Hematopoietic multipotent progenitor cell treated with erythropoietin and hydrocortisone succinate and interleukin-3 and kit ligand, for 17 days (in vitro differentiated cells): ENCODE measurements at places on chromosomes 13 and 19.

GRCh38 chr13:98305670-98306069, 128.6 kb upstream of the RNF113B start:
- no peak for DNase-seq

DNA sequence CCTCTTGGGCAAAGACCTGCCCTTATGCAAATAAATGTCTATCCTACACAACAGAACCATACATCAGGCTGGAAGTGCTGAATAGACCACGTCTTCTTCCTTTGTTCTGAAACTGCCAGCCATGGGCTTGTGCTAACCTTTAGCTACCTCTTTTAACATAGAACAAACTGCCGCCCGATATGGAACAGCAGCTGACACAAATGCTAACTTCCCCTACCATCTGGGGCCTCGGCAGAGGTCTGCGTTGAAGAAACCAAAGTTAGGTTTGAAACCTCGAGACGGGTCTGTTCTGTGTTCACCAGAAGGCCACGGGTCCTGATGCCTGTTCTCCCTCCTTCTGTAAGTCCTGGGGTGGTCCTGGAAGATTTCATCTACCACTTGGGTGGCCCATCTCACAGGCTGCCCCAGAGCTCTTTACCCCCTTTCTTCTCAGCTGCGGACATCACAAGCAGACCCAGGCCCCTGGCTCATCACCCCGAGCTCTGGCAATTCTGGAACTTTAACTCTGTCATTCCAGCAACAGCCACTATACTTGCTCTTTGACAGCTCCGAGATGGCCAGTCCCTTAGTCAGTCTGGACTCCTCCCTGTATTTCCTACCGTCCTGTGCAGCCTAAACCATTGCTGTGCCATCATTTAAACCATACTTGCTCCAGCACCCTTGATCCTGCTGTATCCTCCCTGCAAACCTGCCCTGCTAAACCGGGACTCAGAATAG, 146.7 kb downstream of the USP12 start:
- DNase-seq, result no peak

DNA sequence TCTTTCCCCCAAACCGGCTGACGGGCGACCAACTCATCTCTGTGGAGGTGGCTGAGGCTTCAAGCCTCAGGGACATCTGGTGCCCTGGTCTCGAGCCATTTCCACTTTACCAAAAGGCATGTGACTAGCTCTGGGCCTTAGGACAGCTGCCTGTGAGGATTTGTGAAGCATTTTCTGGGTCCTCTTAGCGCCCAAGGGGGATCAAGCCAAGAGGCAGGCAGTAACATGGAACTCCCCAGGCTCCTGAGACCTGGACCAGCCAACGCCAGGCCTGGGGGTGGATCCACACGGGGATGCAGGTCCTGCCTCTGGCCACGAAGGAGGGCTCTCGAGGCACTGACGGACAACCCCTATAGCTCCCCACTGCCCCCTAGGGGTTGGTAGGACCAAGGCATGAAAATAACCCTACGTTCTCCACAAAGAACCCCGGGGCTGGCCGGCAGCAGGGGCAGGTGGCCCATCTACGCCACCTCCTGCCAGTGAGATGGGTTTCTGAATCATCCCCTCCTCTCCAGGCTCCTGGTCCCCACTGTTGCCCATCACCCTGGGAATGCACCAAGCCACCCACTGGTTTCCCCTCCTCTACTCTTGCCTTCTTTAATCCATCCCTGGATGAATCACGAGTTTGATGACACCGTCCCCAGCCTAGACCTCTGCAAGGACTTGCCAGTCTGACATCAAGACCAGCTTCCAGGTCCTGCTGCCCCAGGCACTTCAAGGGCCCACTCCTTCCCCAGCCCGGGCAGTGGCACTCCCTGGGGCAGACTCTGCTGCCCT, 7.0 kb upstream of the MYDGF start:
- DNase-seq, result peak; percentile 23

DNA sequence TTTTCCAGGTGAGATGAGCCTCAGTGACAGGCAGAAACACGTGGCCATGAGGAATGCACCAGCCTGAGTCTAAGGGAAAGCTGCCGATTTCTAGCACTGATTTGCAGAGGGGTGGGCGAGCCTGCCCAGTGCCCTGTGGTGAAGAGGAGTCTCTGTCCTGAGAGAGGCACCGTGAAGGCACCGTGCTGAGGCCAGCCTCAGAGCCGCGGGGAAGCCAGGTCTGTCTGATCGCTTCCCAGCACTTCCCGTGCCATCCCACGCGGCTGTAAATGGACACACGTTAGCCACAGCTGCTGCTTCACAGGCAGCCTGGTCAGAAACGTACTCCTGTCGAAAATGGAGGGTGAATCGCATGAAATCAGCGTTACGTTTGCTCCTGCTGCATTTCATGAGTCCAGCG, 79.8 kb downstream of the ATP11A start:
- DNase-seq, result no peak

DNA sequence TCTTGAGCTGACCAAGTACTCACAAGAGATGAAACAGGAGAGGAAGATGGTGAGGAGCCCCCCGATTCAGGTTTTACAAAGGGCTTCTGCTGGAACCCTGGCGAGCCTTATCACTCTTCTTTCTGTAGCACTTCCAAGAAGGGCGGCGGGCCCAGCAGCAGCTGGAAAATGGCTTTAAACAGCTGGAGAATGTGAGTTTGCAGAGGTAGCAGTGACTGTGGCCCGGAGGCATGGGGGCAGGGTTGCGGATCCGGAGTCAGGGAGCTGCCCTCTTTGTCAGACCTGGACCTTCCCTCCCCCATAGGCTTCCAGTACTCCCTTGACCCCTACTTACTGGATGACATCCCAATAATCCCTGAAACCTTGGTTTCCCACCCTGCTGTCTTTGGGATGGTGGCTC, 3.6 kb downstream of the TRIP10 start:
- DNase-seq, result no peak

GRCh38 chr13:112362021-112362420, 14.1 kb upstream of the SPACA7 start:
- DNase-seq, result no peak

GRCh38 chr13:43760257-43760656, 26.5 kb downstream of the ENOX1 start:
- no peak for DNase-seq

DNA sequence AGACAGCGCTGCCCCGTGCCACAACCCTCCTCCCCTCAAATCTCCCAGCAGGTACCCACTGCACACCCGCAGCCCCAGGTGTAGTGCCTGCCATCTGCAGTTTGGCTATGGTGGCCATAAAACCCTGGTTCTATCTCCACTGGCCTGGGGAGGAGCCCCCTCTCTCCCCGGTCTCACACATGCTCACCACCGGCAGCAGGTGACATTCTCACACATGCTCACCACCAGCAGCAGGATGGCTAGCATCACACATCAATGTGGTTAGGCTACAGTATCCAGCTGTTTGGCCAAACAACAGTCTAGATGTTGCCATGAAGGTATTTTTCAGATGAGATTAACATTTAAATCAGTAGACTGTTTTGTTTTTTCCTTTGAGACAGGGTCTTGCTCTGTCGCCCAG, 31.1 kb downstream of the ELL start:
- DNase-seq, result no peak

DNA sequence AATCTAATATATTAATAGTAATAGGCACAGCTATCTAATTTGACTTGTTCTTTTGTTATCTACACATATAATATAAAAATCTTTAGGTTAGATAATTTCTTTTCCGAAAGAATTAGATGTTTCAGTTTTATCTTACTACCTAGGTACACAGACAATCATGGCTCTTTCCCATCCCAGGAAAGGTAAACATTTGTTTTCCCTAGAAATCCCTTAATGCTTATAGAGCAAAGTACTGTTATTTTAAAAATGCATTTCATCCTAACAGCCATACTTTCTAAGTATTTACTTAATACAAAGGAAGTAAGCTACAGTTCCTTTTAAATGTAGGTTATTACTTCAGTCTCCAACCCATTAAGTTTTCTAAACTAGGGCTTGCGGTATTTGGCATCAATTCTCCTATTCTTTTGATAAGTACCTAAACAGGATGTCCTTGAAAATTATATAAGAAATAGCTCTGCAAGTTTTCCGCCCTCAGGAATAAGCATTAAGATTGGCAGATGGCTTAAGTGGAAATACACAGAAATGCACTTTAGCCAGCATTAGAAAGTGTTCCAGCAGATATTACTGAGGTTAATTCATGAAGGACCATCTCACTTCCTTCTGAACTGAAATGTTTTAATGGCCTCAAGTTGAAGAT, 616.2 kb upstream of the SPRY2 start:
- no peak for DNase-seq

DNA sequence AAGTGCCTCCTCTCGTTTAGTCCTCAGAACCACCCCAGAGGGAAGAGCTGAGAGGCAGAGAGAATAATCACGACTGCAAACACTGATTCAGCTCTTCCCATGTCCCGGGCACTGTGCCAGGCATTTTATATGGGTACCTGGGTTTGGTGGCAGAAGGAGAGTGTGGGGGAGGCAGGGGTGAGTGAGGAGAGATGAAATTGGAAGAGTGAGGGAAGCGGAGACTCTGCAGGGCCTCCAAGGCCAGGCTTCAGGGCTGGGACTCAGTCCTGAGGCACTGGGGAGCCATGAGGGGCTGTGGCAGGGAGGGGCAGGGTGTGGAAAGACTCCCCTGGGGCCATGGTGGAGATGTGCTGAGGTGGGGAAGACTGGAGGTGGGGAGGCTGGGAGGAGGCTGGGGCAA, 8.7 kb downstream of the SYNGR4 start:
- no peak for DNase-seq

DNA sequence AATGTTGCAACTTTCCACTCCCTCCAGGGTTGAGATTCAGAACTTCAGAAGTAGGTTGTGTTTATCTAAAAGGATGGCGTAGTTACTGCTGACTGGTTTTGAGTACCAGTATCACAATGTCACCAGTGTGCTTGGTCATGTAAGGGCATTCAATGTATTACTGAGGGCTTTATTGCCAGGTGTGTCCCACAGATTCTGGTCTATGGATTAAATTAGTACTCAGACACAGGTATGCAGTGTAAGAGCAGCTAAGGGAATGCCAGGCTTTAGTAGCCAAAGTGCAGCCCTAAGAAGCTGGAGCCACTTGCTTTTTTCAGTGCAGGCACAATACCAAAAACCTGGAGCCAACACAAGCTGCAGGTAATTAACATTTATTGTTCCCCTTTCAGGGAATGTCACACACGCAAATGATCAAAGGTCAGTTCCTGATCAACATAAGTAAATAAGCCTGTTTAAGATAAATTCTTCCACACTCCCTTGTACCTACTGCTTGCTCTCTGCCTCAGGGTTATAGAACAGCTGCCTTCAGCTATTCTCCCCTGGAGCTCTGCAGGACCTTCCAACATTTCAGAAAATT, 130.1 kb upstream of the ZNF91 start:
- DNase-seq, result no peak

DNA sequence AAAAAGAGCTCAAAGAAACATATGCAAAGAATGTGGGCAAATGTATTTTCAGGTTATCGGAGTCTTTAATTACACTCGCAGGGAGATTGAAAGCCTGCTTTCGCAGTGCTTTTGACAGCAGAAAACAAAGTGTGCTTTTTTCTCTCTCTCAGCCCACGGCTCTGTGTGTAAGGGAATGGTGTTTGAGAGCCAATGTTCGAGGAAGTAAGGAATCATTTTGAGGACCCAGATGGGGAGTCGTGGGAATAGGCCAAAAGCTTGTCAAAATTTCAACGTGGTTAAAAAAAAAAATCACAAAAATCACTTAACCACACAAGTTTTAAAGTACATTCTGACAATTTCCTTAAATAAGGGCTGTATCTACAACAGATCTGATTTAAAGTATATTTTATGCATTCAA, 197.1 kb upstream of the IRS2 start:
- DNase-seq, result no peak

GRCh38 chr19:45331411-45331810, 8.7 kb upstream of the CKM start:
- DNase-seq, result no peak

GRCh38 chr19:29690842-29691241, 24.2 kb downstream of the C19orf12 start:
- peak; percentile 33 for DNase-seq

DNA sequence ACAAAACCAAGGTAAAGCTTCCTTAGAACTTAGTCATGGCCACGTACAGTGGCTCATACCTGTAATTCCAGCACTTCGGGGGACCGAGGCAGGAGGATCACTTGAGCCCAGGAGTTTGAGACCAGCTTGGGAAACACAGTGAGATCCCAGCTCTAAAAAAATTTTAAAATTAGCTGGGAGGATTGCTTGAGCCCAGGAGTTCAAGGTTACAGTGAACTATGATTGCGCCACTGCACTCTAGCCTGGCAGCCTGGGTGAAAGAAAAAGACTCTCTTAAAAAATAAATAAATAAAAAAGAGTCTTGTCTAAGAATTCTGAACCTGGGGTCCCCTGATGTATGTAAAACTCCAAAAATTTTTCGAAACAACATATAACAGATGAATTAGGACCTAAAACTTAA, 34.9 kb downstream of the N4BP2L2 start:
- no peak for DNase-seq

DNA sequence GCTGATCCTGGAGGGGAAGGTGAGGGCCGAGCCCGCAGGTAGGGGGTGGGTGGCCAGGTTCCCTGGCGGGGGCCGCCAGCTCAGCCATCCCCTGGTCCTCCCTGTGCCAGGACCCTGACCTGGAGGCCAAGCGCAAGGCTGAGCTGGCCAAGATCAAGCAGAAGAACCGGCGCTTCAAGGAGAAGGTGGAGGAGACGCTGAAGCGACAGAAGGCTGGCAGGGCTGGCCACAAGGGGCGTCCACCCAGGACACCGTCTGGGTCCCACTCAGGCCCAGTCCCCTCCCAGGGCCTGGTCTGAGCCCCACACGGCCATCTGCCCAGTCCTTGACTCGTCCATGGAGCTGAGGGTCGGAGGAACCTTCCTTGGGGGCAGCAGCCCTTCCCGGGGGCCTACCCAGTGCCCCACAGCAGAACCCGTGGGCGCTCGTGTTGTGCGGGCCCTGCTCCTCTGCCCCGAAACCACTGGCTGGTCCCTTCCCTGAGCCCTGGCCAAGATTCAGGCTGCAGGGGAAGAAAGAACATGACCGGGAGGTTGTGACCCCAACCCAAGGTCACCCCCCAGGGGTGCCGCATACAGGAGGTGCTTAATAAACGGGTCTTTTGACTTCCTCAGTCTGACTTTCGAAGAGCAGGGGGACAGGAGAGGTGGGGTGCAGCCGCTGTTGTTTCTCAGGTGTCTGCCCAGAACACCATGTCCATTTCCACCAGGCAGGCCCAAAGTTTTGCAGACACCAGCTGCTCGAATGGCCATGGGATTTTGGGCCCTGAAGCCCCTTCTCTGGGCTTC, 8.7 kb downstream of the DDX49 start:
- no peak for DNase-seq

DNA sequence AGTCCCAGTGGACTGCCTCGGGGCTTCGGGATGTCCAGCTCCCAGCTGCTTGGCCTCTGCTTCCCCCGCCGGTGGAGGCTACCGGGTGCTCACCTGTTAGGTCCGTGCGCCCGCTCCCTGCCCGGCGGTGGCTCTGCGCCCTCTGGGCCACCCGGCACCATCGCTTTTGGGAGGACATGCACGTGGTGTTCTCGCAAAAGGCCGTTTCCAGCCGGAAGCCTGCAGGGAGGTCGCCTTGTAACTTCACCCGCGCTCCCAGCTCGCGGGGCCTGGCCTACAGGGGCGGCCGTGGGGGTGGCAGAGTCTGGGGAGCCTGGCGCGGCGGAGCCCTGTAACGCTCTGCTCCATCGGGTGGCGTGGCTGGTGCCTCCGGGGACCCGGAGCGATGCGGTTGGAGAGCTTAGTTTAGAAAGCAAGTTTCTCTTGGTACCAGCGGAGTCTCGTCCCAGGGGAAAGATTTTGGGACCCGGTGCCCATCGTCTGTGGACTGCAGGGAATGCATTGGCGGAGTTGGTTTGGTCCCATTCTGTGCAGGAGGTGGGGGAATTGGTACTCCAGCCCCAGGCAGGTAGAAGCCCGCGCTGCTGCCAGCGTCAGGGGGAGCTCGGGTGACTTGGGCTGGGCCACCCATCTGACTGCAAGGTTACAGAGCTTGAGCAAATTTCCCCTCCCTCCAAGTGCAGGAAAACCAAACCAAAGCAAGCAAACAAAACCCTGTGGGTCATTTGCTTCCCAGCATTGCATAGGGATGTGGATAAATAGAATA, 673 bp downstream of the SPATA13 start:
- no peak for DNase-seq
